GM12891 (cell line): ENCODE measurements at places on chromosomes 13 and 19.
A peak's percentile ranks its signal among the peaks of the same experiment; 100 is the strongest.

DNA sequence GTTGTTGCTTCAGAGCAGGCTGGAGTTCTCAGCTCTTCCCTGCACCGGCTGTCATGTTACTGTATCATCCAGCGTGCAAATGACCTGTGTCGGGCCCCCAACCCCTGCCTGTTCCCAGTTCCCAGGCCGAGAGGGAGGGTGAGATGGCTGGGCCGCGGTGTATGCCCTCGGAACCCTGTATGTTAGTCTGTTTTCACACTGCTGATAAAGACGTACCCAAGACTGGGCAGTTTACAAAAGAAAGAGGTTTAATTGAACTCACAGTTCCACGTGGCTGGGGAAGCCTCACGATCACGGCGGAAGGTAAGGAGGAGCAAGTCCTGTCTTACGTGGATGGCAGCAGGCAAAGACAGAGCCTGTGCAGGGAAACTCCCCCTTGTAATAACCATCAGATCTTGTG lies 10.9 kb downstream of the TMEM255B start:
- no peak for DNase-seq

DNA sequence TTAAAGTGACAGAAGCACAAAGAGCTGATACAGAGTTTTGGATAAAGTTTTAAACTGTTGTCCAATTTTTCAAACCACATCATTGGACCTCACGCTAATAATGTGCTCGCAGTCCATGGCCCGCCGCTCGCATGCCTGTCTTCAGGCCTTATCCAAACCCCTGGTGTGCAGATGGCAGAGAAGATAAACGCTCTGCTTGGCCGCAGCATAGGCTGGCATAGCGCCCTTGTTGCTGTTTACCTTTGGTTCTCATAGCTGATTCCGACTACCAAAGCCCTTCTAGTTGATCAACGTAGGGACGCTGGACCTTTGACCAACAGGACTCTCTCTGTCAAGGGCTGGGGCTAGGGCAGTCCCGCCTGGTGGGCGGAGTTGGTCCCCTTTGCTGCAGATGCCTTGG lies 23.5 kb upstream of the QTRT1 start:
- no peak for DNase-seq

DNA sequence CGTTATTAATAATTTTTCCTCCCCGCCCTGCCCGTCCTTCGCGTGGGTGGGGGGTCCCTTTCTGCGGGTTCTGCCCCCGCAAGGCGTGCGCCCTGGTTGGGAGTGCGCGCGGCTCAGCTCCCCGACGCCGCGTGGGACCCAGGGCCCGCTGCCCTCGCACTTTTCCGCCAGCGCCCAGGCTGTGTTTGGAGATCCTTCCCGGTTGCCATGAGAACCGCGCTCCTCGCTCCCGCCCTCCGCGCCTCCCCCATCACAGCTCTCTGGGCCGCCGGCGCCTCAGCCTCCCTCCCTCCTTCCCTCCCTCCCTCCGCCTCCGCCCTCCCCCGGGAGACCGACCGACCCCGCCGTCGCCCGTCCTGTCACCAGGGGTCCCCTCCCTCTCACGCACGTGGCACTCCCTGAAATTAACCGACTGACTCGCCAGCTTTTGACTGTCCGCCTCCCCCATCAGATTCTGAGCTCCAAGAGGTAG lies 2.4 kb upstream of the SSBP4 start:
- DNase-seq = no peak

- peak; percentile 8 for DNase-seq
Measured at GRCh38 chr13:90867336-90867683, 480.2 kb upstream of the MIR17HG start.

GRCh38 chr13:110311443-110312338 lies 4.6 kb downstream of the COL4A2 start:
- DNase-seq = no peak
